Activated naive CD4-positive, alpha-beta T cell treated with Interleukin-2 at 50 U/mL for 16 hours (primary cell): ENCODE measurements at places on chromosomes 16 and 17.
A peak's percentile ranks its signal among the peaks of the same experiment; 100 is the strongest.

GRCh38 chr17:47220531-47220999 lies 11.4 kb downstream of the MYL4 start:
- no peak for DNase-seq

DNA sequence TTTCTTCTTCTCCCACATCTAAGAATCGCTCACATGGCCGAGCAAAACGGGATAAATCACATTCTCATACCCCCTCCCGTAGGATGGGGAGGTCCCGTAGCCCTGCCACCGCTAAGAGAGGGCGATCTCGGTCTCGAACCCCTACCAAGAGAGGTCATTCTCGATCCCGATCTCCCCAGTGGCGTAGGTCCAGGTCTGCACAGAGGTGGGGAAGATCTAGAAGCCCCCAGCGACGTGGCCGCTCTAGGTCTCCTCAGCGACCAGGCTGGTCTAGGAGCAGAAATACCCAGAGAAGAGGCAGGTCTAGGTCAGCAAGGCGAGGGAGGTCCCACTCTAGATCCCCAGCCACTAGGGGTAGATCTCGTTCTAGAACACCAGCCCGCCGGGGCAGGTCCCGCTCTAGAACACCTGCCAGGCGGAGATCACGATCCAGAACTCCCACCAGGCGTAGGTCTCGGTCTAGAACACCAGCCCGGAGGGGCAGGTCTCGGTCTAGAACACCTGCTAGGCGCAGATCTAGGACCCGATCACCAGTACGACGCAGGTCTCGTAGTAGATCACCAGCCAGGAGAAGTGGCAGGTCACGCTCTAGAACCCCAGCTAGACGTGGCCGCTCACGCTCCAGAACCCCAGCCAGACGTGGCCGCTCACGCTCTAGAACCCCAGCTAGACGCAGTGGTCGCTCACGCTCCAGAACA lies 9.6 kb downstream of the SRRM2 start:
- no peak for DNase-seq

DNA sequence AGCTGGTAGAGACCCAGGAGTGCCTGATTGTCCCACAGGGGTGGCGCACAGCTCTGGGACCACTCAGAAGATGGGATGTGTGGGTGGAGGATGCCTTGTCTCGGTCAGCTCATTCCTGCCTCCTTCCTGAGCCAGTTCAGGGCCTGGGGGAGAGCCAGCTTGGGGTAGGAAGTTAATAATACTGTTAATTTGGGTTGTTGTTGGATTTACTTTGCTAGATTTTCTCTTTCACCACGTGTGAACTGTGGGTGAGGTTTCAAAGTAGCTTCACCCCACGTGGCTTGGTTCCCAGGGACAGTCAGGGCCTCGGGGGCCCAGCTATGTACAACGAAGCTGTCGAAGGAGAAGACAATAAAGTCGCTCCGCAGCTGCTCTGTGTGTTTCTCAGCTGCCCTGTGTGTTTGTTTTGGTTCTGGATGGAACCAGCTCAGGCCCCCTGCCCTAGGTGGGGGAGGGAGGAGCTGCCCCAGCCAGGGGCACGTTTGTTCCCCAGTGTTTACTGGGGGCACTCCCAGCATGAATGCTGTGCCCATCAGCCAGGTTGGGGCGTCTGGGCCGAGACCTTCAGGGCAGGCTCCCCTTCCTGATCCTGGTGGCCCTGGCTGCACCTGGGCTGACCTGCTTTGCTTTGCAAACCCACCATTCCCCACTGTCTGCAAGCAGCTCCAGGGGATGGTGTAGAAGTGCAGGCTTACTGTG lies 2.3 kb downstream of the NUDT16L1 start:
- no peak for DNase-seq

- DNase-seq = peak; percentile 49
These were observed 2.8 kb upstream of the ALDH3A2 start for GRCh38 chr17:19645734-19646201.

DNA sequence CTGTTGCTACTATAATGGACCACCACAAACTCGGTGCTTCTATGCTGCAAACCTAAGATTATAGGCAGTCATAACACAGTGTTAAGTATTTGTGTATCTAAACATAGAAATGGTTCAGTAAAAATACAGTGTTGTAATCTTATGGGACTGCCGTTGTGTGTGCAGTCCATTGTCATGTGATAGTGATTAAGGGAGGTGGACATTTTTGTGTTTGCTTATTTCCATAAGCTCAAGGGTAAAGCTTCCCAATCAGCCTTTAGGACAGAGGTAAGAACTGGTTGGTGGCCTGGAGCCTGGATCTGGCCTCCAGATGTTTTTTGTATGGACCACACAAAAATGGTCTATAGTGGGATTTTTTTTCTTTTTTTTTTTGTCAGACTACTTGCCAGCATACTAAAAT lies 29.9 kb downstream of the WWOX start:
- DNase-seq = no peak

DNA sequence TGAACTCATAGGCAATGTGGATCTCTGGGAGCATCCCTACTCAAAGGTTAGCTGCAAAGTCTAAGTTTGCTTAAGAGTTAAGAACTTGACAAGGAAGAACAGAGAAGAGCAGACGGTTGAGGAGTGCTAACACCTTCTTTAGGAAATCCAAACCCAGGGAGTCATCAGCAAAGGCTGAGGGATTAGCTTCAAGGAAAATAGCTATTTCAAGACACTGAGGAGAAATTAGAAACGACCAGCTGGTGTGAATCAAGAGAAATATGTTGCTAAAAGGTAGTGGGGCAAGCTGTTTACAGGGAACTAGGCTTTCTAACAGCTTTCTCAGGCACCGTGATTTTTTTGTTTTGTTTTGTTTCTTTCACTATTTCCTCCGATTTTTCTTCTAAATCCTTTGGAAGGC lies 90.7 kb downstream of the CDH8 start:
- no peak for DNase-seq

DNA sequence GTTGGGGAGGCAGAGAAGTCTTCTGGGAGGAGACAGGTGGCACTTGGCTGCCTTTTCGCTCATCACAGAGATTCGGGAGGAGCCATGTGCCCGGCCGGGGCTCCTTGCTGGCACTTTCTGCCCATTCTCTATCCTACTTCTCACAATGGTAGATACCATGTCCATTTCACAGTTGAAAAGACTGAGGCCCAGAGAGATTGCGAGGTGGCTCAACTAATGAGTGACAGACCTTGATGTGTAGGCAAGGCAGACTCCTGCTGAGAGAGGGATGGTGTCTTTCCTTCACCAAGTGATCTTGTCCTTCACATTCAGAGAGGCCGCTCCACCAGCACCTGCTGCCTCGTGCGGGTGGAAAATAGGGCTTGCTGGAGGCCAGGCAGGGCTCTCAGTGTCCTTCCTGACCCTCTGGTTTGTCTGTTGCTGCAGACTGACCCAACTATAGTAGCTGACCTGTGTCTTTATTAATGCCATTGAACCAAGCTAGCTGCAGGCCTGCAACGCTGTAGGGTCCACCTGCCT lies 42.1 kb downstream of the MPRIP start:
- DNase-seq = no peak

DNA sequence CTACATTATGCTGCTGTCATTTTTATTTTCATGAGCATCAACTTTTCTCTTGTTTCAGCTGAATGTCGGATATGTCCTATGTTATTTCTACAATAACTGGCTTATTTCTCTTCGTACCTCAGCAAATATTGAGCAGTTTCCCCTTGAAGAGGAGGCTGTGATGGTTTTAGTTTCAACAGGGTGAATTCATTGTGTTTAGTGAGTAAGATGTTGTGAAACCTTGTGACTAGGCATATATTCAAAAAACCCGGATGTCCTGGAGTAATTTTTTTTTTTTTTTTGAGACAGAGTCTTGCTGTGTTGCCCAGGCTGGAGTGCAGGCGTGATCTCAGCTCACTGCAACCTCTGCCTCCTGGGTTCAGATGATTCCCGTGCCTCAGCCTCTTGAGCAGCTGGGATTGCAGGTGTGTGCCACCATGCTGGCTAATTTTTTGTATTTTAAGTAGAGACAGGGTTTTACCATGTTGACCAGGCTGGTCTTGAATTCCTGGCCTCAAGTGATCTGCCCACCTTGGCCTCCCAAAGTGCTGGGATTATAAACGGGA lies 11.1 kb downstream of the CPD start:
- DNase-seq = no peak

GRCh38 chr17:79748295-79749099 lies 17.8 kb downstream of the ENPP7 start:
- DNase-seq = no peak

DNA sequence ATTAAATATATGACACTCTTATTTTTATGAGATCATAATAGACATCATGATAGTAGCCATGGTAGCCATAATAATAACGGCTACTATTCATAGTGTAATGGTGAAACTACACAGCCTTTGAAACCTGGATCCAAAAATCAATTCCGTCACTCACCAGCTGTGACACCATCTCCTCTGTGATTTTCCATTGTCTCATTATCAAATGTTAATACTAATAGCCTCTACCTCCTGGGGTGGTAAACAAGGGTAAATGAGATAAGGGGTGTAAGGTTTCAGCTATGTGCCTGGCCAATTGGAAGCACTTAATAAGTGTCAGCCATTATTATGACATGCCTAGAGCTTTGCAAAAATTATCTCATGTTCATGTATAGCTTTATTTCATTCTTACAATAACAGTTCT lies 88.6 kb downstream of the CACNG3 start:
- DNase-seq = no peak

DNA sequence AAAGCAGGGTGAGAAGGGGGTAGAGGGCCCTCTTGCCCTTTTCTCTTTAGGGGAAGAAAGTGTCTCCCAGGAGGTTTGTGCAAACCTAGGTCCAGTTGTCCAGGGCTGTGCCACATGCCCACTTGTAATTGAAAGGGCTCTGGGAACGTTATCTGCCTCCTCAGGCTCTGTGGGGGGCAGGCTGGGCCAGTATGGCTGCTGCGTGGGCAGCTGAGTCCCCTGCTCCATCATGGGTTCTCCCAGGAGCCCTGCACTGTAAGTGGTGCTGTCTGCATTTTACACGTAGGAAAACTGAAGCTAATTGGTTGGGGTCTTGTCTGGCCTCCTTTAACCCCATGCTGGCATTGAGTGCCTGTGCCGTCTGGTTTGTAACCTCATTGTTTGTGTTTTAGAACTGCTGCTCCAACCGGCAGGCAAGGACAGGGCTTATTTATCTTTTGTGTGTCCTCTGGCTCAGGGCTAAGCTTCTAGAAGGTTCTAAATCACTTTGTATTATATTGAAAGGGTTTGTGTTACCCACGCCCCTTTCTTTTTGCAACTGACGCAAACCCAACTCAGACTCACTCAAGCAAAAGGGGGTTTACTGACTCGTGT lies 117.7 kb upstream of the CIBAR2 start:
- no peak for DNase-seq

DNA sequence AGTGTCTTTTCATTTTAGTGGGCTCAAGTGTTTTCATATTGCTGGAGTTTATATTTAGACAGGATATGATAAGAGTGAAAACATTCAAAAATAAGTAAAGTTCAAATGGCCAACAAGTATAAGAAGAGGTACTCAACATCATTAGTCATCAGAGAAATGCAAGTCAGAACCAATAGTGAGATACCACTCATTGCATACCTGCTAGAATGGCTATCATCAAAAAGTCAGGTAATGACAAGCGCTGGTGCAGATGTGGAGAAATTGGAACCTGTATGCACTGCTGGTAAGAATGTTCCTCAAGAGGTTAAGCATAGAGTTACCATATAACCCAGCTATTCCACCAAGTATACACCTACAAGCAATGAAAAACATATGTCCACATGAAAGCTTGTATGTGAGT lies 87.8 kb downstream of the WNT3 start:
- DNase-seq = no peak

GRCh38 chr16:82995924-82996441 lies 369.2 kb downstream of the CDH13 start:
- no peak for DNase-seq

- no peak for DNase-seq
These were observed 20.3 kb downstream of the KATNB1 start for GRCh38 chr16:57755726-57756423.

- no peak for DNase-seq
These were observed 155.5 kb downstream of the ZNF423 start for GRCh38 chr16:49700251-49701064.

- no peak for DNase-seq
These were observed 7.4 kb downstream of the FTO start for GRCh38 chr16:53711390-53711789.

GRCh38 chr16:592518-593306 lies 2.8 kb downstream of the RAB40C start:
- no peak for DNase-seq

GRCh38 chr17:335691-336090 lies 16.9 kb downstream of the RPH3AL start:
- DNase-seq = no peak

GRCh38 chr17:82366749-82367148 lies 4.8 kb upstream of the UTS2R start:
- no peak for DNase-seq

DNA sequence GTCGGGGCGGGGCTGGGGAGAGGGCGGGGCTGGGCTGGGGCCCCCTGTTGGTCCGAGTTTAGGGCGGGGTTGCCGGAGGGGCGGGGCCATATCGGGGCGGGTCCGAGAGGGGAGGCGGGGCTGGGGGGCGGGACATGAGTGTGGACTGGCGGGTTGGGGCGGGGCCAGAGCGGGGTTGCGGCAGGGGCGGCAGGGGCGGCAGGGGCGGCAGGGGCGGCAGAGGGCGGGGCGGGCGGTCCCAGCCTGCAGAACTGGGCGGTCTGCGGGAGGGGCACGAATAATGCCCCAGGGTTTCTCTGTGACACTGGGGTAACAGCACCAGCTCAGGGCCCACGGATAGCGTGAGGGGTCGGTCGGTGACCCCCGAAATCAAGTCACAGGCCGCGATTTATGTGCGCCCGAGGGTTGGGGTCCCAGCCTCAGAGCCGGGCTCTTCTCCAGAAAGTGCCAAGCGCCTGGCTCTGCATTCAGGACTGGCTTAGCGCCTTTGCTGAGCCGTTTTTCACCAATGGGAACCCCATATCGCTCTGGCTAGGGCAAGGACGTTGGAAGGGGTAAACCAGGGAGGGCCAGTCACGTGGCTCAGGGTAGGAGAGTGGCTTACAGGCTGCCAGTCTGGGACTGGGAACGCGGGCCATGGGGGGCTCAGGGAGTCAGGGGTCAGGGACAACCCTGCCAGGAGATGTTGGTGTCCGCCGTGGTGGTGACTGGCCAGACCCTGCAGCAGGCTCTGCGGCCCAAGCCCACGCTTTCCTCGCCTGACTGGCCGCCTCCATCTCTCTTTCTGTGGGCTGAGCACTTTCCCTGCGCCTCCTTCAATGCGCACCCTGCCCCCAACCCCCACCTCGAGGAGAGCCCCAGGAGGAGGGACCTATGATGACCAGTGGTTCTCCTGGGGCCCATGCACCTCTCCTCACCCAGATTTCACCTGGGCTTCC lies 1.2 kb upstream of the METTL26 start:
- DNase-seq = peak; percentile 81

GRCh38 chr17:45235416-45236281 lies 14.0 kb downstream of the FMNL1 start:
- DNase-seq = peak; percentile 78

- DNase-seq = peak; percentile 34
These were observed at the start of gene SLC9A5 for GRCh38 chr16:67248401-67249177. Gene SLC9A5 (plus strand): TSS chr16:67248979. CDS start chr16:67249015, 36 bp downstream.

GRCh38 chr17:35479271-35479670 lies 30.7 kb upstream of the SLFN13 start:
- no peak for DNase-seq
